ENCODE measurements at places on chromosomes 2 and 18.

DNA sequence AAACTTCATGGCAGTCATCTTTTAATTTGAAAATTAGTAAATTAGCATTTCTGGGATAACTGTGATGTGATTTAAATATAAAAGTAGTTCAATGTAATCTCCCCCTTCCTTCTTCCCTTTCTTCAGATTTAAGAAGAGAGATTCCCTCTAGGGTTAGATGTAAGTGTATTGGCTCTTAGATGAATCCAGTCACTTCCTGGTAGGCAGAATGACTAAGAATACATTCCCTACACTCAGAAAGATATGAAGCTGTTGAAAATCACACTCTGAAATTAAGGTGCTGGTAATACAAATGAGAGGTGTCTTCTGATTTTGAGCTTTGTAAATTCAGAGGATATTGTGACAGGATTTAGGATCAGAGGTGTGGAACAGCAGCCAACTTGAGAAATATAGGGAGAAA lies 71.6 kb downstream of the TDRD15 start:
- H3K27me3 ChIP-seq = no peaks in the 10 kb centered on the region
- H3K4me1 ChIP-seq = no peaks in the 10 kb centered on the region
- no peak for DNase-seq

GRCh38 chr18:55932675-55933074 lies 344.7 kb upstream of the TCF4 start:
- no peak overlapping the region for H3K4me3 ChIP-seq
- H3K27ac ChIP-seq = no peak overlapping the region
- H3K36me3 ChIP-seq = no peaks in the 10 kb centered on the region
- H3K27me3 ChIP-seq = no peaks in the 10 kb centered on the region

DNA sequence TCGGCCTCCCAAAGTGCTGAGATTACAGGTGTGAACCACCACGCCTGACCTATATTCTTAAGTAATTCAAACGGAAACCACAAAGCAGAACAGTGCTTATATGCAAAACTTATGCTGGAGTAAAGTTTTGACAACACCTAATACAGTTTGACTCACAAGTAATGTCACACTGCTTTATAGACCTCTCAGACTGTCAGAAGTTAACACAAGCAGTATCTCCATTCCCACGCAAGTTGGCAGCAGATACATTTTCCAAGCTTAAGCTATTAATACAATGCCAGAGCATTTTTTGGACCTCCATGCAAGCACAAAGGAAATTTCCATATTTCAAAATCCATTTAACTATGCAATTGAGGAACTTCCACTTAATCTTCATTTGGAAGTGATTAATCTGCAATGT lies 21.0 kb upstream of the SANBR start:
- H3K4me1 ChIP-seq = peaks cover 18% of the 10 kb centered on the region
- DNase-seq = peak; percentile 27
- peaks cover 6% of the 10 kb centered on the region for H3K36me3 ChIP-seq
- H3K27ac ChIP-seq = peak overlapping the region; percentile 67
- no peak overlapping the region for H3K4me3 ChIP-seq
- no peaks in the 10 kb centered on the region for H3K27me3 ChIP-seq

DNA sequence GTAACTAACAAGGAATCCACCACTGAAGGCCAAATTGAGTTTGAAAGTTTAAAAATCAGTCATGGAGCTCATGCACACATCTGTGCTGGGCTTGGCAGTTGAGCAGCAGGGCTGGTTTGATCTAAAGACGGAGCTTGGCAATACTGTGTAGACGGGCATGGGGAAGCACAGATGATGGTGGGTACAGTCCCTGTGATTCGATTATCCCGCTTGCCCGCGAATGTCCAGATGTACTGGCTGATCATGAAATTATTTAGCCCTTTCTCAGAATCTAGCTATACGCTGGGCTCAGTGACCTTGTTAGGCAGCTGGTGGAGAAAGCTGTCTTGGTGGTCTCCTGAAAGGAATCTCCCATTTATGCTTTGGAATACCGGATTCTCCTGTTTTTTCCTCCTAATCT lies 74.8 kb upstream of the SOX11 start:
- no peak for DNase-seq
- no peak overlapping the region for H3K27ac ChIP-seq
- H3K27me3 ChIP-seq = no peaks in the 10 kb centered on the region
- no peaks in the 10 kb centered on the region for H3K4me1 ChIP-seq
- no peak overlapping the region for H3K4me3 ChIP-seq
